ENCODE measurements at places on chromosomes 1 and 21.

- DNase-seq: no peak
Measured at GRCh38 chr1:146049436-146049835, 27.9 kb upstream of the HJV start.

DNA sequence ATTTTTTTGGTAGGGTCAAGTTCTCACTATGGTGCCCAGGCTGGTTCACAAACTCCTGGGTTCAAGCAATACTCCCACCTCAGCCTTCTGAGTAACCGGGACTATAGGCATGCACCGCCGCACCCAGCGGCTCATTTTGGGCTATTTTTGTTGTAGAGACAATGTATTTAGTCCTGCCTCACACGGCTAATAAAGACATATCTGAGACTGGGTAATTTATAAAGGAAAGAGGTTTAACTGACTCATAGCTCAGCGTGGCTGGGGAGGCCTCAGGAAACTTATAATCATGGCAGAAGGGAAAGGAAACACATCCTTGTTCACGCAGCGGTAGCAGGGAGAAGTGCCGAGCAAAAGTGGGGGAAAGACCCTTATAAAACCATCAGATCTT lies 4.2 kb downstream of the CELA2A start:
- no peak for DNase-seq

DNA sequence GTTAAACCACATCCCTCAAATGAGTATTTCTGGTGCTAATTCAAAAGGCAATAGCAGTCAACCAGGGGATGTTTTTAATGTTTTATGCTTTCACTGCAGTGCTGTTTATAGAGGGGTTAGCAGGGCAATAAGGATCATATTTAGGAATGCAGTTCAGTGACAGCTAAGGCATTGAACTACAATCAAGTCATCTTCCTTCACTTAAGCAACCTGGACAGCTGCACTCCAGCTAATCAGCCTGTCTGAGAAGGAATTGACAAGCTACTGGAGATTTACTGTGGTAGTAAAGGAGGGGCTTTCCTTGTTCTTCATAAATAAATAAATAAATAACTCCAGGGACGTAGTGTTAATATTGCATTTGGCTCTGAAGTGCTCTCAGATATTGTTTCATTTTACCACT lies 93.9 kb downstream of the DAB1 start:
- DNase-seq: no peak

DNA sequence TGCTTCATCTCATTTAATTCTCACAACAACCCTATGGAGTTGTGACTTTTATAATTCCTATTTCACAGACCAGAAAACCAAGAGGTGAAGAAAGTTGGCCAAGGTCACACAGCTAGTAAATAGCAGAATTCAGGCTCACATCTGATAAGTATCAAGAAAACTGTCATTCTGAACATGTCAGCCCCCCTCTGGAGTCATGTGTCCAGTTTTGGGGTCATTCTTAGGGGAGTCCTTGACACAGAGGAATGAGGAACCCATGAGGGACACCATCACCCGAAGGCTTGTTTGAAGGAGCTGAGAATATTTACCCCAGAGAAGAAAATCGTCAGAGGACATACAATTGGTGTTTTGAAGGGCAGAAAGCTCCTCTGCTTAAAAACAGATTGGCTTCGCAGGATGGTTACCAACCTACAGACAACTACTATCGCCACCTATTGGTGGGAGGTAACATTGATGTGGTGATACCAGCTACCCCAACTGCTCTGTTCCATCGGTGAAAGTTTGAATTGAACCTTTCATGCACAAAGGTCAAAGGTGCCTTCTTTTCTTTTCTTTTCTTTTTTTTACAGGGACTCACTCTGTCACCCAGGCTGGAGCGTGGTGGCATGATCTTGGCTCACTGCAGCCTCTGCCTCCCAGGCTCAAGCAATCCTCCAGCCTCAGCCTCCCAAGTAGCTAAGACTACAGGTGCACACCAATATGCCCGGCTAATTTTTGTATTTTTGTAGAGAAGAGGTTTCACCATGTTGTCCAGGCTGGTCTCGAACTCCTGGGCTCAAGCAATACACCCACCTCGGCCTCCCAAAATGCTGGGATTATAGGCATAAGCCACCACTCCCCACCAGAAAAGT lies 31.3 kb downstream of the NCMAP start:
- DNase-seq: no peak

- no peak for DNase-seq
Measured at GRCh38 chr1:66809736-66810326, 8.8 kb upstream of the INSL5 start.

DNA sequence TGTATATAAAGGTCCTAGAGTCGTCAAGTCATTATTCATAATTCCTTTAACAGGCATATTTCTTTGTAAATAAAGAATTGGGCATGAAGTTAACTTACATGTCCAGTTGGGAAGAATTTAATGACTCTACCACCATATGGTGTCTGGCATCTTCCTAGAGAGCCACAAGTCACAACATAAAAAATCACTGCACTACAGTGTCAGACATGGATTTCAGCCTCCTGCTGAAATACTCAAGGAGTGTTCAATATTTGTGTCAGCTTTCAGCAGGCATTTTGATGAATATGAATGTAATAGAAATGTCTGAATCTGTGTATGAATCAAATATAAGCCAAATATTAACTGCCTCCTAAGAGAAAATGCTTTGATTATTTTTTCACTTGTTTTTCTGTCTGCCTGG lies 91.9 kb upstream of the TMPRSS15 start:
- no peak for DNase-seq

Measured in activated CD8-positive, alpha-beta memory T cell treated with anti-CD3 and anti-CD28 coated beads, Interleukin-2, amount 50 U/mL, for 48 hours (primary cell).